ENCODE measurements at places on chromosomes 11 and 22.

- no peak for DNase-seq
Measured at GRCh38 chr22:48277868-48278581, 1515.6 kb downstream of the TBC1D22A start.

DNA sequence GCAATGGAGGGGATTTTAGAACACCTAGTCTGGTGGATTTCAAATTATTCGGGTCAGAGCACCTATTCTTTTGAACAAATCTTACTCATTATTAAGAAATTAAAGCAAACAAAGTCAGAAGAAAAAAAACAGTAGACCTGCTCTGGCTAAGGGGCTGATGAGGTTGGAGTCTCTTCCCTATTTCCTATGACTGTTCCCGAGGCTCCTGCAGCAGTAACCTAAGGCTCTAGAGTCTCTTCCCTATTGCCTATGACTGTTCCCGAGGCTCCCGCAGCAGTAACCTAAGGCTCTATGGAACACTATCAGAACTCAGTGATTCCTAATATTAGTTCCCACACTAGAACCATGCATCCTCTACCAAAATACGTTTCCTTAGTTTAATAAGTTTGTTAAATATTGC lies 607.9 kb downstream of the NTM start:
- no peak for DNase-seq

DNA sequence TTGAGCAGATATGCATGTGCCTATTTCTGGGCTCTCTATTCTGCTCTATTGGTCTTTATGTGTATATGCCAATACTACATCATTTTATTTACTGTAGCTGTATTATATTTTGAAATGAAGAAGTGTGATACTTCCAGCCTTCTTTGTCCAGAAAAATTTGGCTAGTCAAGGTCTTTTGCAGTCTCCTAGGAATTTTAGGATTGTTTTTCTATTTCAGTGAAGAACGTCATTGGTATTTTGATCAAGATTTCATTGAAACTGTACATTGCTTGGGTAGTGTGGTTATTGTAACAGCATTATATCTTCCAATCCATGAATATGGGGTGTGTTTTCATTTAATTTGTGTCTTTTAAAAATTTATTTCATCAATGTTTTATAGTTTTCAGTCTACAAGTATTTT lies 400.3 kb downstream of the AASDHPPT start:
- DNase-seq = no peak

- peak; percentile 78 for DNase-seq
Measured at GRCh38 chr11:13928566-13929251, 33.8 kb upstream of the SPON1 start.

DNA sequence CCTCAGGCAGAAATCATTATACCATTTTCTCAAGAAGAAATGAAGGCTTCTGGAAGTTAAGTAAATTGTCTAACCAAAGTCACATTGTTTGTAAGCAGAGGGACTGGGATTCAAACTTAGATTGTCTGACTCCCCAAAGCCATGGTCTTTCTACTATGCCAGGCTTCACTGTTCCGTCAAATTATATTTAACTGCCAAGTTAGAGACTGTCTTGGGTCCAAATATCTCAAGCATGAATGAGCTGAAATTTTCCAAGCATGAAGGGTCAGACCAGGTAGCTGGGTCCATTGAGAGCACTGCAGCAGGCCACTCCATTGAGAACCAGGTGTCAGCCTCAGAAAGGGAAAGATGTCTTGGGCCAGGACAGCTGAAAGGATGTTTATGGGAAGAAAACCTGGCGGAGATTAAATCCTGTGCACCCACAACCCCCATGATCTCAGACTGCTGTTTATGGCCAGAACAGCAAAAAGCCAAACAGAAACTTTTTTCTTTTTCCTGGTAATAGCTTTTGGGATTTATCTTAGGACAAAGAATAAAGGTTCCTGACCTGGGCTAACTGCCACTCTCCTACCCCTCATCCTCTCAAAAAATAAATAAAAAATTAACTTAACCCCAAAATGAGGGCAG lies 612.3 kb downstream of the INSC start:
- no peak for DNase-seq

- no peak for DNase-seq
Measured at GRCh38 chr11:86703987-86704386, 31.6 kb upstream of the ME3 start.

DNA sequence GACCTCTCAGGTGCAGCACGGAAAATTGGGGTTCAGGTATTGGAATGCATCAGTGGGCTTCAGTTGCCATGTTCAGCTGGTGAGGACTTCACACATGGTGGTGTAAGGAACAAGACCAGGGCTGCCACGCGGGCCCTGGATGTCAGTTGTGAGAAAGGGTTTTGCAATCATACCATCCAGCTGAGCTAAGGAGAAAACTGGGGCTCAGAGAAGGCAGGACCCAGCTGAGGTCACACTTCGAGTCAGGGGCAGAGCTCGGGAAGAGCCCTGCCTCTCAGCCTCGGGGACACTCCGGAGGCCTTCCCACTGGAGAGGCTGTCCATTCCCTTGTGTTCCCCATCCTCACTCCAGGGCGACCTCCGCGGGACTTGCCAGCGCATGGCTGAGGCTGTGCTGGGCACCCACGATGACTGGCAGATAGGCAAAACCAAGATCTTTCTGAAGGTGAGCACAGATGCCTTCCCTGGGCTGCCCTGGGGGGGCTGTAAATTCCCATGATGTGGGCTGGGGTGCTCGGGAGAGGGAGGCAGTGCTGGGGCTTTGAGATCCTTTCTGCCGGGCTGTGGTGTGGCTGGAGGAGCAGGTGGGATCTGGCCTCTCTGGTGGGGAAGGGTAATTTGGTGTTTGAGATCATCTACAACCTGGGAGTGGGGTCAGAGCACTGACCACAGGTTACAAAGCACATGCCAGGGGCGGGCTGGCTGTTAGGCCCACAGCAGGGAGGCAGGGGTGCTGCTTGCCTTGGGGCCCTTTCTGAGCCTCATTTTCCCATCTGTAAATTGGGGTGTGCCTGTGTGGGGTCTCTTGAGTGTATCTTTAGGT lies 47.2 kb downstream of the MYO7A start:
- no peak for DNase-seq

GRCh38 chr11:126405374-126405773 lies 49.9 kb downstream of the ST3GAL4 start:
- DNase-seq = no peak

GRCh38 chr11:121341609-121342008 lies 49.0 kb downstream of the SC5D start:
- DNase-seq = no peak

- DNase-seq = no peak
Measured at GRCh38 chr11:69434471-69434931, 47.0 kb upstream of the LINC01488 start.

- DNase-seq = no peak
Measured at GRCh38 chr11:61065955-61066638, 36.2 kb upstream of the CD5 start.

- peak; percentile 56 for DNase-seq
Measured at GRCh38 chr11:14417186-14417585, 58.2 kb upstream of the RRAS2 start.

GRCh38 chr11:70743941-70744351 lies 345.6 kb downstream of the CTTN start:
- DNase-seq = no peak

- no peak for DNase-seq
Measured at GRCh38 chr22:28647216-28647615, 32.4 kb downstream of the TTC28 start.

DNA sequence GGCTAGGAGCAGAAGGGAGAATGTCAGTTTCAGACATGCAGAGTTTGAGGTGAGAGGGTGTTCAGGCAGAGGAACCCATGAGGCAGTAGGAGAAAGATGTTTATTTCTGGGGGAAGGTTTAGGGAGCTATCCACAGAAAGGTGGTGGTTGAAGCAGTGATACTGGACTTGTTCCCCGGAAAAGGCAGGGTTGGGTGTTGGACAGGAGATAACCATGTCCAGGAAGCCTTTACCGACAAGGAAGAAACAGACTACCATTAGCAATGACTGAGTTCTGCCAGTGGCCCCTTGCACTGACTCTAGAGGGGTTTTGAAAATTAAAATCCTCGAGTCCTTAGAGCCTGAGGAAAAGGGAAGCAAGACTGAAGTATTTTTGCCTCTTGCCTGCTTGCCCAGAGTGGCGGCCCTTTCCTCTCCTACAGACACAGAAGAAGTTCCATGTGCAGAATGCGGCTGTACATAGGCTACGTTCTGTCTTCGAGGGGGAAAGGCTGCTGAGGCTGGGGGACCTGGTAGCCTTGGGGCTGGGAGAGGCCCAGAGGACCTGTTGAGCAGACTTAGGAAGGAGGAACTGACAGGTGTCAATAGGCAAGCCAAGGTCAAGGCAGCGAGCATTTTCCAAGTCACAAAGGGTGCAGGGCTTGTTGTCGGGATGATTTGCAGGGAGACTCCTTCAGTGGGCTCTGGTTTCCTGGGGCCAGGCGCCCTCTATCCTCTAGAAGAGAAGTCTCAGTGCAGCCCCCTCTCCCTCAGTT lies 146.7 kb downstream of the LDLRAD3 start:
- no peak for DNase-seq

DNA sequence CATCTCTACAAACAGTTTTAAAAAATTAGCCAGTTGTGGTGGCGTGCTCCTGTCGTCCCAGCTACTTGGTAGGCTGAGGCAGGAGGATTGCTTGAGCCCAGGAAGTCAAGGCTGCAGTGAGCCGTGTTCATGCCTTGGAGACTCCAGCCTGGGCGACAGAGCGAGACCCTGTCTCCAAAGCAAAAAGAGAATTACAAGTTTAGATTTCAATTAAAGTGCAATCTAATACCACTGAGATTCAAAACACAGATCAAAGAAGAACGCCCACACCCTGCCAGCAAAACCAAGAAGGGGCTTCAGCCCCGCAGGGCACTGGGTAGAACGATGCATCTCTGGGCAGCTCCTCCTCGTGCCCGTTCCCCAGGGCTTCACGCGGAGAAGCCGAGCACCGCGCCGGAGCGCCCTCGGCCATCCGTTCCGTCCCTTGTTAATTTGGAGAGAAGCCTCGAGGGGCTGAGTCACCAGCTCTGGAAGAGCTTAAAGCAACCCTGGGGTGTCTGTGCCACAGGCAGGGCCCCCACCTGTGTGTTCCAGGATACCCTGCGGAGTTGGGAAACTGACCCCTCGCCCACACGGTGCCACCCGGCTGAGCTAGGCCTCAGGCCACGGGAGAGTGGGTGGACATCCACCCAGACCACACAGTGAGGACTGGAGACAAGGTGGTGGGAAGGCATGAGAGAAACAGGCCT lies 47.0 kb downstream of the AP2A2 start:
- DNase-seq = no peak

DNA sequence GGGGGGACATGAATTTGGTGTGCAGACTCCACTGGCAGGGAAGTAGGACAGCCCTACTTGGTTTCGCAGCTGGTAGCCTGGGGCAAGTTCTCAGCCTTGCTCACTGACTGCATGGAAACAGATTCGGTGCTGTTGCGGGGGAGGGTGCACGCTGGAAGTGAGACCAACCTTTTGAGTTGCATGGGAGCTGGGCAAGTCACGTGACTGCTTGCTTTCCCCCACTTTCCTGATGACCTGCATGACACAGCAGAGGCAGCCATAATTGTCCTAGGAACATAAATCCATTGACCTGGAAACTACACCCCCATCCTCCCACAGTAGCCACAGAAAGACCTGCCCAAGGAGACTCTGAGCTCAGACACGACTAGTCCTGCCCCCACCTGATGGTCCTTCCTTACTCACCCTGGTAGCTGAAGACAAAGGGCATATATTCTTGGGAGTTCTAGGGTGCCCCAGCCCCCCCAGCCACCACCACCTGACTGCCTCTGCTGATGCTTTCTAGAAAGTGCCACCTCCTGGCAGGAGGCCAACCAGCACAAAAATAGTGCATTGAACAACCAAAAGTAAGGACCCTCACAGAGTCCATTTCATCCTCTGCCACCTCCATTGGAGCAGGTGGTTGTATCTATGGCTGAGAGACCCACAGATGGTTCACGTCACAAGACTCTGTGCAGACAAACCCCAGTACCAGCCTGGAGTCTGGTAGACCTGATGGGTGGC lies 4.1 kb upstream of the HBG2 start:
- DNase-seq = no peak

DNA sequence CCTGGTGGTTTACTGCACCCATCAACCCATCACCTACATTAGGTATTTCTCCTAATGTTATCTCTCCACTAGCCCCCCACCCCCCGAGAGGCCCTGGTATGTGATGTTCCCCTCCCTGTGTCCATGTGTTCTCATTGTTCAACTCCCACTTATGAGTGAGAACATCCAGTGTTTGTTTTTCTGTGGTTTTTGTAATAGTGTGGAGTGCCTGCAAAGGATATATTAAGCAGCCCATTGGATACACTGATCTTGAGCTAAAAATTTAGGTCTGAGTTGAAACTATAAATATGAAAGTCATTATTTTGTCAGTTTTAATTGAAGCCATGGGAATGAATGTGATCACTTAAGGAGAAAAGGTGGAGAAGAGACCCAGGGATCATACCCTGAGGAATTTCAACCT lies 23.0 kb downstream of the MRPL48 start:
- DNase-seq = no peak

GRCh38 chr22:30609260-30610185 lies 2.5 kb downstream of the TCN2 start:
- DNase-seq = peak; percentile 33

DNA sequence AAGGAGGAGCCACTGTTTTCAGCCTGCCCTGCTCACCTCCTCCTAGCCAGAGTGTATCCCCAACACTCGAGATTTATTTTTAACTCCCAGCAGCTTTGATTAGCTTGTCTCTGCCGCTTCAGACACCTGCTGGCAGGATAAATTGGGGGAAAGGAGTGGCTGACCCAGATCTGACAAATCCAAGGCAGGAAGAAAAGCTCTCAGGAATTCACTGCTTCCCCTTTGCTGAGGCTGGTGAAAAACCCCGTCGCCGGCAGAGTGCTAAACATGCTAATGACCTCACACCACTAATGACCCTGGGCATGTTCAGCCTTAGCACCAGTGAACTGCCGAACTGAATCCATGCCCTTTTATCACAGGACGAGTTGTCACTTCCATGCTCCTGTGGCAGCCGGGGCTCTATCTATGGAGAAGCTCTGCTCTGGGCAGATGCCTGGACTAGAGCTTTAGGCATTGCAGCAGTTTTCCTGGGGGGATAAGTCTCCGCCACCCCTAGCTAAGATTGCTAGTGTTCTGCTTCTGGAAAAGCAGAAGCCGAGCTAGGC lies 52.2 kb downstream of the FEZ1 start:
- no peak for DNase-seq

- peak; percentile 84 for DNase-seq
Measured at GRCh38 chr11:32056438-32056837, 34.4 kb upstream of the RCN1 start.

- no peak for DNase-seq
Measured at GRCh38 chr11:8328231-8328794, 64.6 kb upstream of the LMO1 start.

DNA sequence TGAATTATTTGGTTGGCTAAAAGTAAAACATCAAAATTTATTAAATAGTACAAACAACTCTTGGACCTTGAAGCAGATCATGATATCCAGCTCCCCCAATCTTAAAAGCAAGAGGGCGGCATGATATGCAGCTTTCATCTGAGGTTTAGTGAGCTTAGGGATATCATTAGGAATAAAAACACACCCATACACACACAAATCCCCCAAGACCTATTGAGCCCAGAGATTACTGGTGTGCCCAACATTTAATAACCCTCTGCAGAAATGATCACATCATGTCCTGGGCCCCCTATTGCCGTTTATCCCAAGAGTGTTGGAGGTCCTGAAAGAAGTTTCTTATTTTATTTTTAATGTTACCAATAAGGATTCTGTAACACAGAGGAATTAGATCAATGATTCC lies at the start of gene OR8D1:
OR8D1 (minus strand) TSS at position 101 of the 400 bp plus-strand sequence. CDS start 3,183 bp downstream, outside the sequence.
- no peak for DNase-seq
